Amygdala (tissue), 56 donors: ENCODE measurements at places on chromosomes 3 and 15.
A peak's percentile ranks its signal among the peaks of the same experiment; 100 is the strongest.

GRCh38 chr3:36221975-36222374, 158.3 kb upstream of the STAC start:
- no peak for DNase-seq

GRCh38 chr3:178352326-178353005, 183.8 kb upstream of the KCNMB2 start:
- no peak for DNase-seq

GRCh38 chr3:62295571-62295970, 77.8 kb downstream of the FEZF2 start:
- no peak for DNase-seq

GRCh38 chr3:170044795-170045244, 7.0 kb downstream of the GPR160 start:
- DNase-seq = no peak

- DNase-seq = no peak
Measured at GRCh38 chr15:43735416-43735815, 10.8 kb upstream of the PDIA3 start.

- DNase-seq = no peak
Measured at GRCh38 chr3:174295306-174296092, 563.6 kb upstream of the NAALADL2 start.

DNA sequence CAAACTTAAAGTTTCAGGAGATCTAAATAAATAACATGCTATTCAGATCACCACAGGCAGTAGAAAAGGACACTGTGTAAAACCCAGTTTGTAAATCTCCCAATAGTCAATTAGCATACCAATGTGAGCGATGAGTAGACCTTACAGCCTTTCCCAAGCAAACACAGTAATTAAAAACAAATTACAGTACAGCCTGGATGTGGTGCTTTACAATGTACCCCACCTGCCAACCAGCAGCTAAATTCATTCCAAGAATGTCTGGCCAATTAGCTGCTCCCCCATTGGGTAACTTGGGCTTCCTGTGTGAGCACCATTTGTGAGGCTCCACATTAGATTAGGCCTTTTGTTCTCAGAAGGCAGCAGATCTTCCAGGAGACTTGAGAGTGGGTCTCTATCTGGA, 635.0 kb downstream of the TBL1XR1 start:
- DNase-seq = no peak

DNA sequence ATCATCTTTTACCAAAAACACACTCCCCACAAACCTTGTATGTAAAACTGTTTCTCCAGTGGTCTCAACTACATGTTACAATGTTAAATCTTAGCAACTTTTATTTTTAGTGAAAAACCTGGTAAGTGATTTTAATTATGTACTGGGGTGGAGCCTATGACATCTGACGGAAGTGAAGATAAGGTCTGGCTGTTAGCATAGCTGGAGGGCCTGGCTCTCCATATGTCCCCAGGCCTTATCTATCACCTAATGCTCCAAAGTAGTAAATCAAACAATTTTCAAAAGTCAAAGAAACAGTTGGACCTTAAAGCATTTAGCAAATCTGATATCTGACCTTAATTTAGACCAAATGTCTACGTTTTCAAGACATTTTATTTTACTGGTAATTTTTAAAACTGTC, 173.6 kb upstream of the SMAD3 start:
- DNase-seq = no peak

GRCh38 chr15:51883271-51883837, 53.9 kb downstream of the TMOD3 start:
- DNase-seq = no peak

GRCh38 chr15:96412045-96412905, 81.8 kb downstream of the NR2F2 start:
- DNase-seq = no peak

GRCh38 chr15:55758580-55758986, 15.6 kb upstream of the PRTG start:
- DNase-seq = no peak

- no peak for DNase-seq
Measured at GRCh38 chr3:122315619-122316018, 9.4 kb upstream of the CSTA start.

DNA sequence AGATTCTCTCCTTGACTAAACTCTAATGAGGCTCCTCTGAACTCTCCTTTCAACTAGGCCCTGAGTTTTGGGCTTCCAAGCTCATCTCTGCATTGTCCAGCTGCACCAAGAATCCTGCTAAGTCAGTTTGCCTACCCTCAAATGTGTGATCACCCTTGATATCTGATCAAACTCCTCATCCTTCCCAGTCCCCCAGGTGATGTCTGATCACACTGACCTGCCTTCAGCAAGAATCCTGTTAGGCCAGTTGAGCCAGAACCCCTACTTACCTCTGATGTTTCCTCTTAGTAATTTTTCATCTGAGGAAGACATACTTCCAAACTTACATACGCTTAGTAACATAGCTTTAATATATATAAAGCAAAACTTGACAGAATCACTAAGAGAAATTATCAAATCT, 28.8 kb downstream of the SUMF1 start:
- DNase-seq = no peak

DNA sequence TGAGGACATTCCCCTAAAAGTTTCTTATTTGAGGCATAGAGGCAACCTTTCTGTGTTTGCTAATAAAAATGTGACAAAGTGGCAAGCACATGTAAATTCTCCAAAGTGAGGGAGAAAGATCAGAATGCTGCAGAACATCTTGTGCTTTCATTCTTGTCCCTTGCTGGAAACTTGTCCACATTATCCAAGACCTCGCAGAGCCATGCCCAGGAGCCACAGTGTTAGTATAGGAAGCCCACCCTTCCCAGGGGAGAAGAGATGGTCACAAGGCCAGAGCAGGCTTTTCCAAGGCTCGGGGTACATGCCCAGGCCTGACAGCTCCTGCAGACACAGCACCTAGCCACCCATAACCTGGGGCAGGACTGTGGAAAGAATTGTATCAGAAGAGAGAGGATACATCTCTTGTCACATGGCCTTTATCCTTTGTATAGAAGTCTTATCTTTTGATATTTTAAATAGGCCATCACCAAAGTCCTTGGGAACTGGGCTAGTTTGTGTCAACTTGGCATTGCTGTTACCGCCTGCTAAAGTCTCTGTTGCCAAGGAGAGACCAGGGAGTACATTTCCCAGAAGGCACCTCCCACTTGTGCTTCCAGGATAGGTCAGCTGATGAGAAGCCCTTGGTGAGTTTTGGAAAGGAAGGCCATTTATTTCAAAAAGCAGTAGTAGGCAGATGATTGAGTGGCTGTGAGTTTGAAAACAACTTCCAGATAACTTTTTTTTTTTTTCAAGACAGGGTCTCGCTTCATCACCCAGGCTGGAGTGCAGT, 10.5 kb downstream of the DLEC1 start:
- DNase-seq = no peak

DNA sequence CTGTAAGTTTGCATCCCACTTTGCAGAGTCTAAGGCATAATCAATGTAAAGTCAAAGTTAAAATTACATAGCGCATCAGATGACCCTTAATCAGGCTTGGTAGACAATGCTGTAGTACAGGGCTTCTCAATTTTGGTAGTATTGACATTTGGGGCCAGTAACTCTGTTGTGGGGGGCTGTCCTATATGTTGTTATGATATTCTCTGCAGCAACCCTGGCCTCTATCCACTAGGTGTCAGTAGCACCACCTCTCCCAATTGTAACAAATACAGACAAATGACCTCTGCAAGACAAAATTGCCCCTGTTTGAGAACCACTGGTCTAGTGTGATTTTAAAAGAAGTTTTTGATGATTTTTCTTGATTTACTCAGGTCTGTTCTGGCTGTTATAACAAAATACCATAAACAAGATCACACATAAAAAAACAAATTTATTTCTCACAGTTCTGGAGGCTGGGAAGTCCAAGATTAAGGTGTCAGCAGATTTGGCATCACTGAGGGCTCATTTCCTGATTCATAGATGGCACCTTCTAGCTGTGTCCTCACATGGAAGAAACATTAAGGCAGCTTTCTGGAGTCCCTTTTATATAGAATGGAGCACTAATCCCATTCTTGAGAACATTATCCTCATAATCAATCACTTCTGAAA, 37.6 kb upstream of the SLC9A9 start:
- peak; percentile 10 for DNase-seq

- no peak for DNase-seq
Measured at GRCh38 chr15:85777250-85778106, 17.2 kb downstream of the KLHL25 start.

DNA sequence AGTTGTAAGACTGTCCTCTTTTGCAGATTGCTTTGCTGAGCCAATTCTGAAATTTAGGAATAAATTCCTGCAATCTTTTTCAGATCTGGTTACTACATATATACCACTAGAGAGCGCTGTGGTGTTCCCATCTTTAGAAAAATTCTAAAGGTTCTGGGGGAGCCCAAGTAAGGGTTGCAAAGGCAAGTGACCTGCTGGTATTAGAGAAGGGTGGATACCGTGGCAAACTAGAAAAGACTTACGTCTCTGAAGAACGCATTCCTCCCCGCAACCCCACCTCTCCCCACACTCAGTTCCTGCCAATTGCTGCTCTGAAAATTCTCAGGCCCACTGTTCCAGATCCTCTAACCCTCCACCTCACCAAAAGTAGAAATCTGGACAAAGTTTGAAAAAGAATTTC, 48.5 kb downstream of the EFHB start:
- no peak for DNase-seq

- DNase-seq = no peak
Measured at GRCh38 chr3:38707730-38708129, 58.2 kb upstream of the SCN5A start.

DNA sequence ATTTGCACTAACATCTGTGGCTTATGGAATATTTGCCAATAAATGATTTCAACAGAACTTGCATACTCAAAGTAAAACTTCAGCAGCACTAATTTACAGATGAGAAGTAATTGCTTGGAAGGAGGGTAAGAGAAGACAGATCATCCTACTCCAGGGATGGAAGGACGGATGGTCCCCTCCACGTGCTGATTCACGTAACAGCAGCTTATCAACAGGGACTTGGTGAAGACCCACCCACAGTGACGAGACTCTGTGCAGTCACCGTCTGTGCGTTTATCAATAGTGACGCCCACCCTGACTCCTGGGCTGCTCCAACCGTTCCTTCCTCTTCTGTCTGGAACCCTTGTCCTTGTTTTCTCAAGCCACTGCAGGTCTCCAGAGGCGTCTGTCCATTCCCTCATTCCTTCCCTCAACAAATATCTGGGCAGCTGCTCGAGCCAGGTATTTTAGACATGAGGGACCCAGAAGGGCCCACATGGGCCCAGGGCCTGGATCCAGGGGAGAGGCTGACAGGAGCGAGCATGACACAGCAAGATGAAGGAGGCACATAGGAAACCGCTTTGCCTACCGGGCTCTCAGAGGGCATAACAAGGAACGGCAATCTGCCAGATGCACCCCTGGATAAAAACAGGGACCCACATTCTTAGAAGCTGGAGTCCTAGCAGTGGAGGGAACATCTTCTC, 33.3 kb downstream of the PCSK6 start:
- DNase-seq = no peak

GRCh38 chr15:55513152-55513551, 5.1 kb upstream of the DNAAF4 start:
- DNase-seq = no peak

DNA sequence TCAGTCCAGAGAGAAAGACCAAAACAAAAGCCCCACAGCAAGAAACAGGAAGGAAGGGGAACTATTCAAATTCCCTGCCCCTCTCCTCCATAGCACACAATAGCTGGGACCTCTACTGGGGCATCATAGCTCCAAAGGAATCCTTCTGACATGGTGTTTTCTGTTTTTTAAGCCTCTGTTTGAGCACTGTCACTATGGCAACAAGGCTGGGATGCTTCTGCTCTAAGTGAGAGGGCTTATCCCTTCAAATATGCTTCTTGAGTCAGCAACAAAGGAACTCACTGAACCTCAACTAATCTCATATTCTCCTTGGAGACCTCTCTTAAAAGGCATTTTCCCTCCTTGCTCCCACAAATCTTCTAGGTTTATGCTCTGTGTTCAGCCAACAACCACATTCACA, 40.5 kb downstream of the MYLK start:
- no peak for DNase-seq

DNA sequence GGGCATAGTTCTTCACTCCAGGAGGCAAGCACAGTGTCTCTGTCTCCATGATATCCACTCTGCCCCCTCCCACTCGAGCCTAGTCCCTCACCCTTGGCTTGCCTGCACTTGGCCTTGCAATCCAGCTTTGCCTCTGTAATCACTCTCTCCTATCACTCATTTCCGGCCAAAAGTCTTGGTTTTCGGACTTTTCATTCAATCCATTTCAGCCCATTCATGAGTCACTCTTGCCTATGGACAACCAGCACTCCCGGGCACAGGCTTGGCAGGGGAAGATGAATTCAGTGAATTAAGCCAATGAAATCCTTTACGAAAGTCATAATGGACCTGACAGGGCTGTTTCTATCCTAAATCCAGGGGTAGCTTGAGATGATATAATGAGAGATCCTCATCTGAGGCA, 21.7 kb downstream of the DAZL start:
- DNase-seq = no peak

GRCh38 chr3:158683230-158683962, 10.9 kb upstream of the LXN start:
- DNase-seq = no peak

- DNase-seq = no peak
Measured at GRCh38 chr3:88003115-88003755, 55.6 kb downstream of the CGGBP1 start.

DNA sequence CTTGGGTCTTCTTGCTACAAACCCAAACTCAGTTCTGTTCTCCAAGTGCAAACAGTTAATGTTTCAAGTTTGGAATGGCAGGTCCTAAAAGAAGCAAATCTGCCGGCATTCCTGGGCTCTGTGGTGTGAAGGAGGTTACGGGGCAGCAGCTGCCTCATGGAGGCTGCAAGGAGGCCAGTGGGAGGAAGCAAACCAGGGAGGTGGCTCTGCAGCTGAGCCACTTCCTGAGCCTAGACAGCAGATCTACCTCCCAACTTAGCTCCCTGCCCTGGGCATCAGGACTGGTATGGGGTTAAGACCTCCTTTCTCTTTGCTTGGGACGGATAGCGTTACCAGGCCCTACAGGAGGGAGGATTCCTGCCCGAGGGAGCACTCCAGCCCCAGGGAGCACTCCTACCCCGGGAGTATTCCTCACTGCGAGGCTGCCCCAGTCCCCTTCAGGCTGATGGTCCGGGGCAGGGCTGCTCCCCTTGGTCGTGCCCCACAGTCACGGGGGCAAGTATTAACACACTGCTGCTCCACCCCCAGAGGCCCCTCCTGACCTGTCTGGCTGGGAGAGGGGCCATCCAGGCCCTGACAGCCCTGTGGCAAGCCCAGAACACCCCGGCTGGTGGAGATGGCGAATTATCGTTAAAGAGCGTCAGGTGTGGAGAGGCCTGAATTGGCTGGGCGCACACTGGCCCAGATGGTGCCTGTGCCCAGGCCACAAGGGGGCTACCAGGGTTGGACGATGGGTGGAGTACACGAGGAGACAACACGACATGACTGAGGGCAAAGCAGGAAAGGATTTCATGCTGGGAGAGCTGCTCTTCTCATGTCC, 129.9 kb downstream of the ATP10A start:
- no peak for DNase-seq

DNA sequence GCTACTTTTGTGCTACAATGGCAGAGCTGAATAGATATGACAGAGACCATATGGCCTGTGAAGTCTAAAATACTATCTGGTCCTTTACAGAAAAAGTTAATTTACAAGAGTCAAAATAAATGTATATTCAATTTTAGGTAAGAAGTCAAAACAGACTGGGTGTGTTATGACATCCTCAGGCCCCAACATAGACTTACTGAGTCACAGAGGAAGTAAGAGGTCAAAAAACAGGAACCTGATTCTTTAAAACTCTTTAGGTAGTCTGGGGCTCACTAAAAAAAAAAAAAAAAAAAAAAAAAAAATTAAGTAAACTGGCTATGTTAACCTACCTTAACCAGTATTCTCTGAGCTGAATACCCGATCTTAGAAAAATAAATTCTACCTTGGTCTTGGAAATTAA, 13.1 kb downstream of the DNAAF4 start:
- DNase-seq = no peak

- DNase-seq = no peak
Measured at GRCh38 chr15:77881950-77882349, 195.6 kb downstream of the TBC1D2B start.
